ENCODE measurements at places on chromosomes 4 and X.

- no peak for DNase-seq
These were observed 76.9 kb upstream of the AFAP1 start for GRCh38 chr4:8016527-8016926.

DNA sequence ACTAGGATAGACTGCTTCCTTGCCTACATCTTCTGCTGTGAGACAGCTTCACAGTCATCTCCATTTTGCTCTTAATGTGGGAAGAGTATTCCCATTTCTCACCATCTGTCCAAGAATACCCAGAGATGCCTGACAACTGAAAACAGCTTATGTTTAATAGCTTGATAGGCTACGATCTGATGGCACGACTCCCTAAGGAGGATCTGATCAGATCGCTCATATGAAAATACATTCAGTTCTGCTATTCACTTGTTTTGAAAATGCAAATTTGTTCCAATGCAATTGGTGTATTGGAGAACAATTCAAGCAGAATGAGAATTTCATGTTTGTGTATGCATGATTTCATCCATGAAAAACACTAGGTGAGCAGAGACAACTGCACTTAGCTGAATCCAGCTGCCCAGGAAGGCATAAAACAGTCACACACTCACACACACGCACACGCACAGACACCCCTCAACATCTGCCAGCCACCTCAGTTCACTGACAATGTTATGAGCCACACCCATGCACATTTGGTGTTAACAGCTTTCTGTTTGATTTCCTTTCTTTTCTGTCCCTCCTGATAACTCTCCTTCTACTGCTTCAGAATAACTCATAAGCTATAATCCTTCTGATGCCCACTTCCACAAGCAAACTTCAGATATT lies 29.6 kb downstream of the TRIML1 start:
- DNase-seq, result no peak

- no peak for DNase-seq
These were observed 64.7 kb downstream of the PAPSS1 start for GRCh38 chr4:107655289-107655688.

GRCh38 chrX:29858714-29859113 lies 356.6 kb upstream of the MAGEB2 start:
- DNase-seq, result no peak

GRCh38 chrX:1500701-1501624 lies 36.0 kb downstream of the P2RY8 start:
- DNase-seq, result no peak

DNA sequence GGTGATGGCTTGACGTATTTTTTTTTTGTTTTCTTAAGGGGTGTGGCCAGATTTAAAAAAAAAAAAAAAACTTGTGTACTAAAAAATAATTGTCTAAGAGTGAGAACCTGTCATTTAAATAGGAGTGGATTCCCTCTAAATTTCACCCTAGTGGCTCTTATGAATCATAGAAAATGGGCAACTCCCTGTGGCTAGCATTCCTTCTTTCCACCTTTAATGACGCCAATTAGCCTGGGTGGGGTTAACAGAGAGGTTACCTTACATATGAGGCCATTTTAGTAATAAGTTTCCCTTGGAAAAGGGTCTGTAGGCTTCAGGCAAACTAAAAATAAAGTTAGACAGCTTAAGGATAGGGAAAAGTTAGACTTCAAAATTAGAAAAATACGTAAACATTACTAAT lies 223.5 kb upstream of the FAM241A start:
- no peak for DNase-seq

- DNase-seq, result no peak
These were observed 317.6 kb upstream of the CNKSR2 start for GRCh38 chrX:21056622-21057021.

- DNase-seq, result no peak
These were observed 779 bp downstream of the GABRQ start for GRCh38 chrX:152638443-152638904.

DNA sequence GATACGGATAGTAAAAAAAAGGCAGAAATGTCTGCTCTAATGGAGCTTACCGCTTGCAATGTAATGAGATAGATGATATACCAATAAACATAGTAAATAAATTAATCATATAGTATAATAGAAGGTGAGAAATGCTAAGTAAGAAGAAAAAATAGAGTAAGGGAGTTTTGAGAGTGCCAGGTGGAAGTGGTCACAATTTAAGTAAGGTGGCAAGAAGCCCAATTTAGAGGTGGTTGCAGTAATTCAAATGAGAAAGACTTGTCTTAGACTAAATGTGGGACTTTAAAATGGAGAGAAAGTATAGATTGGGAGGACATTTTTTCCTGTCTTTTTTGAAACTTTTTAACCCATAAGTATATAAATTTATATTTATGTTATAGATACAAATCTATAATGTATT lies 26.0 kb downstream of the TBC1D19 start:
- DNase-seq, result no peak

DNA sequence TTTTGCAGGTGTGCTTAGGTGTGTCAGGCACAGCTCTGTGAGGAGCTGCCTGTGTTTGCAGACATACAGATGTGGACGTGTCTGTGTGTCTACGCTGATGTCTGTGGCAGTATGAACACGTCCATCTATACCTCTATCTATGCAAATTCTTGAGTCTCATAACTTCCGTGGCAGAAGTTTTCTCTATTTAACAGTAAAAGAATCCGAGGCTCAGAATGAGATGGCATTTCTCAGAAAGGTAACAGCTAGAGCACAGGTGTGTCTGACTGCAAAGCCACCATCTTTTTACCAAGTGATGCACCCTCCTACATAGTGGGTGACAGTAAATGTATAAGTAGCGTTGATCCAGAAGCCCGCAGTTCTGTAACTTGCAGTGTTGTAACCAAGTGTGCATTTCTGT lies 39.9 kb upstream of the CYP4V2 start:
- no peak for DNase-seq

DNA sequence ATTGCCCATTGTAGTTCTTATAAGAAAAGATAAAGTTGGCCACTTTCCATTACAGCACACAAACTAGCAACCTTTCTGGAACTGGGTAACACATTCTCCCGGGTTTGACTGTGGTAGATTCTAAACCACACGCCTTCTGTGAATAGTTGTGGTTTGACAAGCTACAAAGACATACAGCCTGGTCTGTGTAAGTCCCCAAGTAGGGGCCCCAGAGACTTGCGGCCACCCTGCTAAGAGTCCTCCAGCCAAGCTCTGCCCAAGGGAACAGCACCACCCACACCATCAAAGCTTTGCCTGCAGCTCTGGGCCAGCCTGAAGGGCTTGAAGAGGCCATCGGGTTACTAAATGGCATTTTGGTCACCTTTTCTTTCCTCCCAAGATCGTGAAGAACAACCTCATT lies 203.4 kb downstream of the MAML3 start:
- peak; percentile 3 for DNase-seq

DNA sequence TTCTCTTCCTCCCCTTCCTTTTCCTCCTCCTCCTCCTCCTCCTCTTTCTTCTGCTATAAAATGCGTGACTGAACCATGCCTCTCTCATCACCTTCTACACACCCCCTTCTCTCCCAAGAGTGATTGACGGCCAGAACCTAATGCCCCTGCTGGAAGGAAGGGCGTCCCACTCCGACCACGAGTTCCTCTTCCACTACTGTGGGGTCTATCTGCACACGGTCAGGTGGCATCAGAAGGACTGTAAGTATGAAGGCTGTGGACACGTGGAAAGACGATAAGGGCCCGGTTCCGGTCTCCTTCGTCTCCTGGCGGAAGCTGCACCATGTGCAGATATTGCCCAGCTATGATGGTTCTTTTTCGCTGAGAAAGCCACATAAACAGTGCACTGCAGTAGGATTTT lies 12.1 kb upstream of the ARSF start:
- no peak for DNase-seq

GRCh38 chr4:78776729-78777575 lies 802 bp downstream of the BMP2K start:
- peak; percentile 24 for DNase-seq

- DNase-seq, result no peak
These were observed 68.9 kb upstream of the FAM47B start for GRCh38 chrX:34873500-34874225.

DNA sequence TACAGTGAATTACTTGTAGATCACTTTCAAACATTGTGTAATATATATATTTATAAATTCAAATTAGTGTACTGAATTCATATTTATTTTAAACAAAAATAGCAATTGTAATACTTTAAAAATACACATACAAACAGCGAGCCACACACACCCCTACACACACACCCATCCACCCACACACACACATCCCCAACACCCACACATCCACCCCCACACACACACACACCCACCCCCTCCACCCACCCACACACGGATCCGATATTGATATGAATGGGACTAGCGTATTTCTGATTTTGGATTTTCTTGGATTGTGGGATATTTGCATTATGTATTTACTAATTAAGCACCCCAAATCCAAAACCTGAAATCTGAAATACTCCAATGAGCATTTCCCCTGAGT lies 451.2 kb downstream of the PCDH7 start:
- no peak for DNase-seq

- no peak for DNase-seq
These were observed 222.1 kb downstream of the CAMK2D start for GRCh38 chr4:113539408-113539807.

GRCh38 chr4:8072235-8072968 lies 86.2 kb downstream of the ABLIM2 start:
- DNase-seq, result no peak

DNA sequence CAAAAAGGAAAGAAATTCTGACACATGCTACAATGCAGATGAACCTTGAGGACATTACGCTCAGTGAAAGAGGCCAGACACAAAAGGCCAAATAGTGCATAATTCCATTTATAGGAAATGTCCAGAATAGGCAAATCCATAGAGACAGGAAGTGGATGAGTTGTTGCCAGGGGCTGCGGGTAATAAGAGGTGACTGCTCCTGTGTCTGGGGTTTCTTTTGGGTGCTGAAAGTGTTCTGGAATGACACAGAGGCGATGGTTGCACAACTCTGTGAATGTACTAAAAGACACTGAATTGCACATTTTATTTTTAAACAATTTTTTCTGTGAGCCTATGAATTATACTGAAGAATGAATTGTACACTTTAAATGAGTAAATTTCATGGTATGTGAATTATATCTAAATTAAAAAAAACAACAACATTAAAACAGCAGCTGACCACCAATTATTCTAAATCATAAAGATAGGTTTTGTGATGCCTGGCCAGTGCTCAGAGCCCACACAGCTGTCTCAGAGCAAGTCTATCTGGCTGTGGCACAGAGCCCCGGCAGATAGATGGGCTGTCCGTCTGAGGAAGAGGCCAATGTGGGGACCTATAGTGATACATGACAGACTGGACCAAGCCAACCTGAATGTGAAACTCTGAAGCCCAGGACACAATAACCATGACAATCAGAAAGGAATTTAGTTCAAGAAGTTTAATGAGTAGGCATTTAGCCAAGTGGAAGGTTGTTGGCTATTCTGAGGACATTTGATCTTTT lies 23.5 kb upstream of the IRAK1 start:
- DNase-seq, result no peak

GRCh38 chr4:157992038-157992705 lies 180.7 kb downstream of the GASK1B start:
- no peak for DNase-seq

DNA sequence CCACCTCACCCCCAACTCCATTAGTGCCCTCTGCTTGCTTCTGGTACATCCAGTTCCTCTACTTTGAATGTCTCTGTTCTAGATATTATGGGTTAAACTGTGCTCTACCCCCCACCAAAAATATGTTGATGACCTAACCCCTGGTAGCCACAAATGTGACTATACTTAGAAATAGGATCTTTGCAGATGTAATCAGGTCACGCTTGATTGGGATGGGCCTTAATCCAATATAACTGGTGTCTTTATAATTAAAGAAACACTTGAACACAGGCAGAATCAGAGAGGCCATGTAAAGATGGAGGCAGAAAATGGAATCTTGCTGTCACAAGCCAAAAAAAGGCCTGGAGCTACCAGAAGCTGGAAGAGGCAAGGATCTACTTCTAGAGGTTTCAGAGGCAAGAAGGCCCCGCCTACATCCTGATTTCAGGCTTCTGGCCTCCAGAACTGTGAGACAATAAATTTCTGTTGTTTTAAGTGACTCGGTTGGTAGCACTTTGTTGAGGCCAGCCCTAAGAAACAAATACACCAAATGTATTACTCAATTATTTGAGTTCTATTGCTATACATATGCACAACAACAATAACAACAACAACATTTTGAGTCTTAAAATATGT lies 220.0 kb downstream of the PPP3CA start:
- no peak for DNase-seq

- DNase-seq, result no peak
These were observed 1034.2 kb upstream of the PCDH10 start for GRCh38 chr4:132114885-132115284.

DNA sequence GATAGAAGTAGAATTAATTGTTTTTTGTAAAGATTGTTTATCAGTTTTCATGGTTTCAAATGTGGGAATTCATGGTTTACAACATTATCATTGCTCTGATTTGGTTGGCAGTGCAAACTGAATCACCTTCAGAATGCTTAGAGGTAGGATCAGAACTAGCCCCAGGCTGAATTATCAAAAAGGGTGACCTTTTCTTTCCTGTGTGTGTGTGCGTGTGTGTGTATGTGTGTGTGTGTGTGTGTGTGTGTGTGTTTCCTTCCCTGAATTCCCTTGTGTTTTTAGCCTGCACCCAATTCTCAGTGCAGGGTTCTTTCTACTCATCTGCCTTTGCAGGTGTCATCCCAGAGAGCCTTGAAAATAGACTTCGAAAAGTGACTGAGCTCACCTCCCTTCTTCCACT lies 125.0 kb downstream of the BMPR1B start:
- DNase-seq, result no peak

DNA sequence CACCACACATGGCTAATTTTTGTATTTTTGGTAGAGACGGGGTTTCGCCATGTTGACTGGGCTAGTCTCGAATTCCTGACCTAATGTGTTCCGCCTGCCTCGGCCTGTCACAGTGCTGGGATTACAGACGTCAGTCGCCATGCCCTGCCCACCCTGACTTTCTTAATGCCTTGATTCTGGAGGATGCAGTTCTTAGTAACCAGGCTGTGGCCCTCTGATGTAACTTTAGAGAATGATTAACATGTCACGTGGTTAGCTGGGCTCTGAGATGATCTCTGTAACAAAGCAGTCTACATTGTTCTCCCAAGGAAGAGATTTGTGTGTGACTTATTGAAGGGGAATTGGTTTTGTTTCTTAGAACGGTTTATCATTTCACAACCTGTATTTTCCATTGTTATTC lies 30.6 kb downstream of the ANK2 start:
- no peak for DNase-seq

- DNase-seq, result no peak
These were observed 136.8 kb downstream of the TECRL start for GRCh38 chr4:64272432-64272831.

DNA sequence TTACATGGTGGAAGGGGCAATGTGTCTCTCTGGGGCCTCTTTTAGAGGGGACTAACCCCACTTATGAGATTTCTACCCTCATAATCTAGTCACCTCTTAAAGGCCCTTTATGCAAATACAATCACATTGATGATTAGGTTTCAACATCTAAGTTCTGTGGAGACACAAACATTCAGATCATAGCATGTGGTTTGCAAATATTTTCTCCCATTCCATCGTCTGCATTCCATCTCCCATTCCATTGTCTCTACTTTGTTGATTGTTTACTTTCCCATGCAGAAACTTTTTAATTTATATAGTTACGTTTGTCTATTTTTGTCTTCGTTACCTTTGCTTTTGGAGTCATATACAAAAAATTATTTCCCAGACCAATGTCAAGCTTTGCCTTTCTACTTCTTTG lies 927.5 kb upstream of the INTU start:
- DNase-seq, result no peak

All from stimulated activated CD8-positive, alpha-beta memory T cell treated with anti-CD3 and anti-CD28 coated beads, Interleukin-12 subunit alpha, Interleukin-12 subunit beta, amount 100 ng/mL, for 4 hours (primary cell).